Spleen (tissue), 13 donors: ENCODE measurements at places on chromosomes 11 and 22. TPM values are rescaled to one million over a fixed set of nuclear protein-coding genes. Genes with fewer than 3 reads are reported as not detected.

- H3K27ac ChIP-seq: no peak overlapping the region
- no peaks in the 10 kb centered on the region for H3K27me3 ChIP-seq
- no peaks in the 10 kb centered on the region for H3K36me3 ChIP-seq
- no peak overlapping the region for H3K4me3 ChIP-seq
- DNase-seq: no peak
- H3K4me1 ChIP-seq: peaks cover 37% of the 10 kb centered on the region
Measured at GRCh38 chr11:12092714-12093113, 17.7 kb upstream of the MICAL2 start.

DNA sequence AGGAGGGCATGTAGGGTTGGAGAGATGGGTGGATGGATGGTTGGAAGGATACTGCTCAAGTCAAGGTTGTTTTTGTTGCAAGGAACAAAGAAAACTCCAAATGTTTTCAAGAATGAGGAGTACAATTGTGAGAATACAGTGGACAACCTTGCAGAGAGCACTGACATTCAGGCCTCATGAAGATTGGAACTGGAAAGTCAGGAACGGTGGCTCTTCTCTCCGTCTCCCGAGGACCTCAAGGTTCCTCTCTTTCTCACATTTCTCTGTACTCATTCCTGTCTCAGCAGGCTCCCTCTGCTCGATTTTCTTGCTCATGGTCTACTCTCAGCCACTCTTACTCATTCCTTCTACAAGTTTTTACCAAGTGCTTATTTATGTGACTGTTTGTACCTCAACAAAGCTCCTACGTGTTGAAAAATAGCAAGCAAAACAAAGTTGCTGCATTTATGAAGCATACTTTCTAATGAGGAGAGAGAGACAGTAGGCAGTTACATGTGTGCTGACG is 97.6 kb downstream of the SWAP70 start:
- H3K36me3 ChIP-seq: no peaks in the 10 kb centered on the region
- no peak overlapping the region for H3K27ac ChIP-seq
- no peaks in the 10 kb centered on the region for H3K27me3 ChIP-seq

DNA sequence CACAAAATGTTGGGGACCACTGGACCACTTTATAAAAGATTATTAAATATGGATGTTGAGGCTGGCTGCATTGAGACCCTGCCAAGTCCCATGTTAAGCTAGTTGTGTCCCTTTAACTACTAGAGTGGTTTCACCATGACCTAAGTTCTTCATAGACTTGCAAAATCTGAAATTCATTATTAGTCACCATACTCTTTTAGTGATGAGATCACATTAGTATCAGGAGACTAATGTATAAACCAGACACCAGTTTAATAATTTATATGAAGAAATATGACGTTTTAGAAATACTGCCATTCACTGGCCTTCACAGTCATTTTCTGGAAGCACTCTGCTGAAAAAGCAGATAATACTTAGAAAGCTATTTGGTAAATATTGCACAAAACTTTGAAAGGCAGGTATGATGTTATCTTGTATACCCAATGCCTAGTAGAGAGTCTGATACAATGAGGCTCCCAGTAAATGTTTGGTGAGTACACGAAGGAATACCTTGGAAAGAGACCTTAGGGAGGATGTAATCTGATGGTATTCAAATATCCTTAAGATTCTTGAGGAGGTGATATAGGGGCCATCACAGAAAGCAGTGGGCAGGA is 728.2 kb upstream of the ANO5 start:
- H3K4me3 ChIP-seq: no peak overlapping the region
- no peaks in the 10 kb centered on the region for H3K4me1 ChIP-seq
- no peaks in the 10 kb centered on the region for H3K27me3 ChIP-seq
- no peaks in the 10 kb centered on the region for H3K36me3 ChIP-seq
- H3K27ac ChIP-seq: no peak overlapping the region

DNA sequence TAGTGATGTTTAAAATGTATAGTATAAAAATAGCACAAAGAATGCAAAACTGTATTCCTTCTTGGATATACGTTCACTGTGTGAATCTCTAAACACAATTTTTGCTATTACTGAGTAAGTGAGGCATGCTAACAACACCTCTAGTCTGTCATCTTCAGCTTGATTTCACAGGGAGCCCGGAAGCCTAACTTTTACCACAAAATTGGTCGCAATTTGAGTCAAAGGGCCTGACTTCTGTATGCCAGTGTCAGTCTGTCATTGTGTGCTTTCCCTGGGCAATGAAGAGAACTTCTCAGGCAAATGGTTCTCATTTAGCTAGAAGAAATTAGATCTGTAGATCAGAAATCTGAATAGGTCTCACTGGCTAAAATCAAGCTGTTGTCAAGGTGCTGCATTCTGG is 1059.5 kb downstream of the FAM181B start:
- H3K27me3 ChIP-seq: no peaks in the 10 kb centered on the region
- no peaks in the 10 kb centered on the region for H3K36me3 ChIP-seq
- H3K27ac ChIP-seq: no peak overlapping the region
- DNase-seq: no peak
- no peaks in the 10 kb centered on the region for H3K4me1 ChIP-seq
- H3K4me3 ChIP-seq: no peak overlapping the region

The RDX gene
- polyA plus RNA-seq: 36.6 TPM

DNA sequence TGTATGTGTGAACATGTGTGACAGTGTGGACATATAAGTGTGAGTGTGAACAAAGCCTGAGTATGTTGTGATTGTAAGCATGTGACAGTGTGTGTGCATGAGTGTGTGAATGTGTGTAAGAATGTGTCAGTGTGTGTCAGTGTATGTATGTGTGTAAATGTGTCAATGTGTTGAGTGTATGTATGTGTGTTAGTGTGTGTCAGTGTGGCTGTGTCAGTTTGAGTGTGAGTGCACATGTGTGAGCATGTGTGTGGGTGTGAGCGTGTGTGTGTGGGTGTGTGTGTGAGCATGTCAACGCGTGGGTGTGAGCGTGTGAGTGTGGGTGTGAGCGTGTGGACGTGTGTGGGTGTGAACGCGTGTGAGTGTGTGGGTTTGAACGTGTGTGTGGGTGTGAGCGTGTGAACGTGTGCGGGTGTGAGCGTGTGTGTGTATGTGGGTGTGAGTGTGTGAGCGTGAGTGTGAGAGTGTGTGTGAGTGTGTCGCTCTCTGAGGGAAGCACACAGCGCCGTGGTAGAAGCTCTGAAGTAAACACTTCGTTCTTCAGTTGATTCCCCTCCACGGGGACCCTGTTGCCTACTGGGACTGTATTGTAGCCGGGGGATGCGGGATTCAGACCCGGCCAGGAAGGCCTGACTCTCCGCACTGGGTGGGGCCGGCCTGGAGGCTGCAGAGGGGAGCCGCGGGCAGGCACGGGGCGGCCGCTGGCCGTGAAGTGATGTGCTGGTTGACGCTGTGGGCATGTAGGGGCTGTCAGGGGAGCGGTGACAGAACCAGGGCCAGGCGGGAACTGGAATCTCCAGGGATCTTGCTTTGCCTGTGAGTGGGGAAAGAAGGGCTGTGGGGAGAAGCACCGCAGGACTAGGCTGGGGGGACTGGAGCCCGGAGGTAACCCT is 21.1 kb downstream of the RPS6KA4 start:
- no peaks in the 10 kb centered on the region for H3K36me3 ChIP-seq
- no peak overlapping the region for H3K4me3 ChIP-seq
- peaks cover 12% of the 10 kb centered on the region for H3K4me1 ChIP-seq
- no peak for DNase-seq

The NLRP14 gene
- polyA plus RNA-seq: not detected

DNA sequence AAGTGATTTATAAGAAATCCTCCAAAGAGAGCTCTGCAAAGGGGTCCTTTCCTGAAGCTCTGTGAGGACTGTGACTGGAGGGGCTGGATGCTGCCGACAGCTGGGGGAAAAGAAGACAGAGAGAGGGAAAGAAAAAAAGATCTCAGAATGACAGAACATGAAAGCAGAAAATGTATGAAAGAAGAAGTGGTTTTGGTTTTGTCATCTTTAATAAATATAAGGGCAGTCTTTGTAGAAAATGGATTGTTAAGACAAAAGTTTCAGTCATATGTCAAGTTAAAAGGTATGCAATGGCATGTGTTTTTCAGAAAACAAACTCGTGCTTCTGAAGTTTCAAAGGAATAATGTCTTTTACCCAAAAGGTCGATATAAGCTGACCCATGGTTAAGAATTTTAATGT is 105.5 kb downstream of the CCDC83 start:
- no peaks in the 10 kb centered on the region for H3K27me3 ChIP-seq
- no peak overlapping the region for H3K27ac ChIP-seq
- DNase-seq: no peak
- H3K36me3 ChIP-seq: peaks cover 100% of the 10 kb centered on the region
- H3K4me3 ChIP-seq: no peak overlapping the region

- no peak overlapping the region for H3K27ac ChIP-seq
- H3K4me1 ChIP-seq: no peaks in the 10 kb centered on the region
- no peak overlapping the region for H3K4me3 ChIP-seq
- H3K36me3 ChIP-seq: no peaks in the 10 kb centered on the region
Measured at GRCh38 chr11:27395556-27396258, 32.7 kb upstream of the CCDC34 start.
